Left ventricle myocardium inferior (tissue), 1 donor: ENCODE measurements at places on chromosomes 12 and 14. TPM values are rescaled to one million over a fixed set of nuclear protein-coding genes. Genes with fewer than 3 reads are reported as not detected.

DNA sequence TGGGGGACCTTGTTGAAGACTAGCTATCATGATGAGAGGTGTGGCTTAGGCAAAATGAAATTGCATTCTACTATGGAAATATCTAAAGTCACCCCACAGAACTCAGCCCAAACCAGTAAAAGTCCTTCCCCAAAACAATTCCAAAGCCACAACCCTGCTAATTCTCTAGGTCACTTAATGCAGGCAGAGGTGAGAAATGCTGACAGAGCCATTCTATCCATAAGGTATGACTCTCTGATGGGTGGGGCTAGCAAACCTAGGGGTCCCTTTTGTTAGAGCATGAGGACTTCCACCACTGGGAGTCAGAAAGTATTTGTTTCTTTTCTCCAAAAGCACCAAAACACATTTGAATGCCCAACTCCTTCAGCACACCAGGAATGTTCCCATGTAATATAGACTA, 12.7 kb upstream of the BMP4 start:
- DNase-seq = no peak
- H3K36me3 ChIP-seq = no peaks in the 10 kb centered on the region
- no peaks in the 10 kb centered on the region for H3K4me1 ChIP-seq
- H3K4me3 ChIP-seq = no peak overlapping the region

- H3K4me3 ChIP-seq = no peak overlapping the region
- no peaks in the 10 kb centered on the region for H3K27me3 ChIP-seq
- no peak for DNase-seq
- peaks cover 26% of the 10 kb centered on the region for H3K4me1 ChIP-seq
These were observed 32.4 kb downstream of the HIGD1C start for GRCh38 chr12:50984586-50985298.

DNA sequence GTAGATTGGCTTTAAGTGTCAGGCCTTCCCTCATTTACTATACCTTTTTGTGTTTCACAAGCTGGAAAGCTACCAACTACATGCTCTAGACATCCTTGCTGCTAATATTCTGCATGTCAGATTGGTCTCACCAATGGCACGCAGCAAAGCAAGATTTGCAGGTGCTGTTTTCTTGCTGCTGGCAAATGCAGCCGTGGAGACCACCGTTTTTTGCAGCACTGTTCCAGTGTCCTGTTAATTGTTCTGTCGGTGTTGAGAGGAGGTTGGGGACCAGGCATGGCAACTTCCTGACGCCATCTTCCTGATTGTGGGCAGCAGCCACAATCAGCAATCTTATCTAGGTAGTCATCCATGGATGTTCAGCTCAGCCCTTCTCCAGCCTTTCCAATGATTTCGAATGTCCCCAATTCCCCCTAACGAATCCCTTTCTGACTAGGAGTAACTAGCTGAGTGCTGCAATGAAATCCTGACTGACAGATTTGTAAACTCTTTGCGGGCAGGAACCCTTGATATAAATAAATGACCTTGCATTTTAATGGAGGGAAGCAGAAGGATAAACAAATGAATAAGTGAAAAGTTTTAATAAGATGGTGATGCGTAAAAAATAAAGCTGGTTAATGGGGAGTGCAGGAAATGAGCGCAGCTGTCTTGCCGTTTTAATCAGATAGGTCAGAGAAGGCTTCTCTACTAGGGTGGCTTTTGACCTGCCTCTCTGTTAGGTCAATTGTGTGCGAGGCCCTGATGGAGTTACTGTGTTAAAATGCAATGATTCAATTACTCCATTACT, 574 bp upstream of the CRADD start:
- DNase-seq = no peak
- H3K27ac ChIP-seq = peak overlapping the region; percentile 94
- H3K4me1 ChIP-seq = peaks cover 52% of the 10 kb centered on the region
- peak overlapping the region; percentile 74 for H3K4me3 ChIP-seq
- no peaks in the 10 kb centered on the region for H3K27me3 ChIP-seq
- peaks cover 4% of the 10 kb centered on the region for H3K36me3 ChIP-seq

GRCh38 chr14:68397371-68397811, 395.5 kb downstream of the ZFP36L1 start:
- H3K27me3 ChIP-seq = no peaks in the 10 kb centered on the region
- H3K27ac ChIP-seq = peak overlapping the region; percentile 55
- no peaks in the 10 kb centered on the region for H3K36me3 ChIP-seq
- H3K4me1 ChIP-seq = peaks cover 82% of the 10 kb centered on the region
- H3K4me3 ChIP-seq = no peak overlapping the region

GRCh38 chr12:114321524-114321923, 84.4 kb downstream of the TBX5 start:
- no peak for DNase-seq
- H3K4me1 ChIP-seq = no peaks in the 10 kb centered on the region
- H3K27ac ChIP-seq = no peak overlapping the region
- H3K27me3 ChIP-seq = peaks cover 7% of the 10 kb centered on the region
- H3K4me3 ChIP-seq = no peak overlapping the region
- no peaks in the 10 kb centered on the region for H3K36me3 ChIP-seq

GRCh38 chr12:128055567-128055966, 211.4 kb upstream of the TMEM132C start:
- H3K27me3 ChIP-seq = peaks cover 42% of the 10 kb centered on the region
- H3K36me3 ChIP-seq = no peaks in the 10 kb centered on the region
- DNase-seq = no peak
- H3K4me1 ChIP-seq = no peaks in the 10 kb centered on the region
- no peak overlapping the region for H3K27ac ChIP-seq

- H3K36me3 ChIP-seq = no peaks in the 10 kb centered on the region
- no peak overlapping the region for H3K4me3 ChIP-seq
- H3K4me1 ChIP-seq = peaks cover 37% of the 10 kb centered on the region
- no peak for DNase-seq
These were observed 72.3 kb upstream of the STXBP6 start for GRCh38 chr14:25122211-25122610.

The PTGER2 gene
- 0.60 TPM for total RNA-seq

The MYF6 gene
- not detected for total RNA-seq

The GALC gene
- total RNA-seq = 14.5 TPM

The NFE2 gene
- total RNA-seq = 0.71 TPM
